HT1080 (cell line): ENCODE measurements at places on chromosomes 16 and 17.

GRCh38 chr17:45722161-45722560 lies 62.0 kb upstream of the CRHR1 start:
- peak; percentile 35 for DNase-seq

- DNase-seq: no peak
These were observed 55.9 kb downstream of the GRB2 start for GRCh38 chr17:75349589-75349988.

DNA sequence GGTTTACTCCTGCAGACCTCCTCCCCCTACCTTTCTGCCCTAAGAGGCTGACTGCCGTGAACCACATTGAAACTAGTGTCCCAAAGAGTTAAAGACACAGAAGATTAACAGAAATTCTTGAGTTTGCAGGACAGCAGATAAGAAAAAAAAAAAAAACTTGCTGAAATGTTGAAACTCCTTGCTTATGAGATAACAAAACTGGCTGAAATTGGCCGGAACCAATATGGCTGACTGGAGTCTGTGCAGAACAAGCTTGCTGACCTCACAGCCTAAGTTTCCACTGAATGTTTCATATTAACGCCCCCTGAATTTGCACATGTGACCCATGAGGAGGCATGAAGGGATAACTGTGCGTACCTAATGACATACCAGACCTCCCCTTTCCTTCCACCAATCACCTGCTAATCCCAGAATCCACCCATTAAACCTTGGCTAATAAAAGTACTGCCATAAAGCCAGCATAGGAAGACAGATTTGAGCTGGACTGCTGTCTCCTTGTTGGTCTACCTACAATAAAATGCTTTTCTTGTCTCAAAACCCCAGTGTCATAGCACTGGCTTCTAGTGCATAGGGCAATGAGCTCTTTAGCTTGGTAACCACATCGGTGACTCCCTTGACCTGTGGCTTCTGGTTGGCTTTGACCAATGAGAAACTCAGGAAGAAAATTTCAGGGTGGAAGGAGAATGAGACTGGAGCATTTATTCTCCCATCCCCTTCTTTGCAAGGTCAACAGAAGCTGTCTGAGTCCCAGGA lies 80.1 kb downstream of the PMP22 start:
- DNase-seq: no peak

DNA sequence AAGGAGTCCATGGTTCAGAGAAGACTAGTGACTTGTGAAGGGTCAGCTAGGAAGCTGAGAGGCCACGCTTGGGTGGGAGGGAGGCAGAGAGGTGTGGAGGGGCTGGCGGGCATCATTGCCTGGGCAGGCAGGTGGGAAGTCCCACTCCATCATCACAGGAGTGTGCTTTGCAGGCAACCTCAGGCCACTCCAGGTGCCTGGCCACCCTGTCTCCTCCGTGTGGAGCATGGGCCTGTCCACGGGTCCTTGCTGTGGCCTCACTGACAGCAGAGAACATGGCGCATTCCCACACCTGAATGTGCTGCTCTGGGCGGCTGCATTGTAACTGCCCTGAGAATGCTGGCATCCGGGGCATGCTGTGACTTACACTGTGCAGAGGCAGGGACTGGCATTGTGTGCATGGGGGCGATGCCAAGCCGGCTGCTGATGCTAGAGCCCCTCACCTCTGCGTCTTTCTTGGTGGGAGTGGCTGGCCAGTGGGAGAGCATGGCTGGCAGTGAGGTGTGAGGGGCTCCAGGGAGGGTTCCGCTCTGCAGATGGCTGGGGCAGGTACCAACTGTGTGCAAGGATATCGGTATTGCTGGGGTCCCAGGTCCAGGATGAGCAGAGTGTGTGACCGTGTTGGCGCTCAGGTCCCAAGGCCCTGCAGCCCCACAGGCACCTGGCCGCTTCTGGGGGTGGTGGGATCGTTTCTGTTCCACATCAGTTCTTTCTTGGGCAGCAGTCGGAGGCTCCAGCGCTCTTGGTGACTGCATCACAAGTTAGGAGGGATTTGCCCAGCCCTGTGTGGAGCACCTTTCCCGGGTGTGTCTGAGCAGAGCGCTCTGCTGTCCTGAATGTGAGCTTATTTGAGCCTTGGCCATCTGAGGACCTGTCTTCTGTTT lies 94.8 kb downstream of the NPIPB11 start:
- DNase-seq: no peak

DNA sequence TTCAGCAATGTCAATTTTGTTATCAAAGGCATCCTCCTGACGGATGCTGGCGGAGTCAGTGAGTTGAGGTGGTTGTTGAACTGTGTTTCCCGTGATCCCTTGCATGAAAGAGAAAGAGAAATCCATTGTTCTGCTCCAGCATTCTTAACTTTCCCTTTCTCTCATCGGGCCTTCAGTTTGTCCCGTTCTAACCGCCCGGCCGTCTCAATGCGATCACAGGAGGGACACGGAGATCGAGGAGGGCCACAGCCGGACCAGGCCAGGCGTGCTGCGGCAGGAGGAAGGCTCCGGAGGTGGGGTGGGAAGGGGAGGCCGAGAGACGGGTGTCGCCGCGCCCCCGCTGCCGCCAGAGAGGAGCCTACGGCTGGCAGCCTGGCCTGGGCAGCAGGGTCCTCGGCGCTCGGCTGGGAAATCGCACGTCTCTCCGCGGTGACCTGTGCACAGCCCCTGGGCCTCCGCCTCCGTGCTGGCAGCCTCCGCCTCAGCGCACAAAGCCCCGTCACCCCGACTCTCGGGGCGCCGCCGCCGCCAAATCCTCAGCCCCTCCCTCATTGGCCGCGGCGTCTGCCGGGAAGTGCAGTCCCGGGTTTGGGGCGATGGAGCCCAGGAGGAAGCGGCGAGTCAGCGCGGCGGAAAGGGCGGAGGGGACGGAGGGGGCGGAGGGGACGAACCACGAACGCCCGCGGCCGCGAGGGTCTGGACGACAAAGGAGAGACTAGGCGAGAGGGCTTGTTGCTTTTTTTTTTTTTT lies 38.1 kb downstream of the SOST start:
- DNase-seq: no peak

DNA sequence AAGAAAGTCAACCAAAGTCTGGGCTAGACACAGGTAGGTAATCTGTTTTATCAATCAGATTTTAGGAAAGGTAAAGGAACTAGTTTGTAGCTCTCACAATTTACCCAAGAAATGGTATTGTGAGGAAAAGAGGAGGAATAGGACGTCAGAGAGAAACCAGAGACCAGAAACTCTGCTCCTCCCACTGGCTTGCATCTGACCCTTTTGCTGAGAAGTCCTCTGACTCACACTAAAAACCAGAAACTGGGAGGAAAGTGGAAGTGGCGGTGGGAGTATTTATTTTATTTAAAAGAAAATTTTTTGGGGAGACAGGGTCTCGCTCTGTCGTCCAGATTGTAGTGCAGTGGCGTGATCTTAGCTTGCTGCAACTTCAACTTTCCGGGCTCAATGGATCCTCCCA lies 38.0 kb upstream of the MNT start:
- no peak for DNase-seq

- no peak for DNase-seq
These were observed 75.2 kb downstream of the COX10 start for GRCh38 chr17:14144508-14144907.

DNA sequence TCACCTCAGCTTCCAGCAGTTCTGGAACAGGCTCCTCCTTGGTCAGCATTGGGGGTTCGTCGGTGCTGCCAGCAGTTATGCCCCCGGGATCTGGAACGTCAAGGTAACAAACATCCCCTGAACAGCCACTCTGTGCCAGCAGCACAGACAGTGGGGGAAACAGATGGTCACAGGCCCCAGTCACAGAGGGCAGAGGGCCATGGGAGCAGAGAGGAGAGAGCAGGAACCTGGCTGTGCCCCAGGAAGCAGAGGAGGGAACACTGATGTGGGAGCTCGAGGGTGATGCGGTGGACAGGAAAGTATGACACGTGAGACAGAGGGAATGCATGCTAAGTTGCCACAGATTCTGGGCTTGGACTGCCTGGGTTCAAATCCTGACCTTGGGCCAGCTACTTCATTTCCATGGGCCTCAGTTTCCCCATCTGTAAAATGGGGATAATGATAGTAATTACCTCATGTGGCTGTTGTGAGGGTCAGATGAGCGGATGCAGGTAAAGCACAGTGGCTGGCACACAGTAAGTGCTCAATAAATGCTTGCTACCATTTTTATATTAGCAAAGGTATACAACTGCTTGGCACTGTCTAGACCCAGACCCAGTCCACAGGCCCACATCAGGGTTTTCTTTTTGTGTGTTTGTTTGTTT lies 4.9 kb downstream of the BCL7C start:
- DNase-seq: no peak

DNA sequence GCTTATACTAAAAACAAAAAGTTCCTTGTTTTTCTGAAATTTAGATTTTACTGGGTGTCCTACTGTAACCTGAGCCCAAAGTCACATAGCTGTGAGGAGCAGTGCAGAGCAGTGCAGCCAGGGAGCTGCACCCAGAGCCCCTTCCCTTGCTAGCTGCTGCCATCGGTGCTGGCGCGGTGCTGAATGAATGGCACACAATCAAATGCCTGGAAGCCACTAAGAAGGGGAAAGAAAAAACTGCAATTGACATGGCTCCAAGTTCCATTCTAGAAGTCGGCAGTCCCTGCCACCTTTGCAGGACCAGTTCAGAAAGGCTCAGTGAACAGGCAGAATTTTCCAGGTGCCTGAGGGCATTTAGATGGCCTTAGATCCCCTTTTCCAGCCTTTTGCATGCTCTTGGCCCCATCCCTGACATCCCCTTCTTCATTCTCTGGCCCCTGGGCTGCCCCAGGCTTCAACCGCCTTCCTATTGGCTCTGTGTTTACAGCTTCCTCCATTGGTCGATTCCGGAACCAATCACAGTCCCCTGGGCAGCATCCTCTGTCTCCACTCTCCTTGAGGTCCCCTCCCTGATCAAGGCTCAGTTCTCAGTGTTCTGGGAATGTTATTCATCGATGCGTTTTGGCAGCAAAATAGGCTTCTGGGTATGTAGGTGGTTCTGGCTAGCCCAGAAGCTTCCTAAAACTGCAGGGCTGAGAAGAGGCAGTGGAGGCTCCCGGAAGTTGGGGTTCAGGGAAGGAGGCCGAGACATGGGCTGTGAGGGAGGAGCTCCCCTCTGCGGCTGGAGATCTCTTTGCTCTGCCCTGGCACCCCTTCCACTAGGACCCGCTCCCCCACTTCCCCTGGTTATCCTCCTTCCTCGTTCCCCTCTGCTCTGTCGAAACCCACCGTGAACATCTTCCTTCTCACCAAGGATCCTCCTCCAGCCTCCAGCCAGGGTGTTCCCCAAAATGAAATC lies 37.9 kb downstream of the ATP2C2 start:
- no peak for DNase-seq

DNA sequence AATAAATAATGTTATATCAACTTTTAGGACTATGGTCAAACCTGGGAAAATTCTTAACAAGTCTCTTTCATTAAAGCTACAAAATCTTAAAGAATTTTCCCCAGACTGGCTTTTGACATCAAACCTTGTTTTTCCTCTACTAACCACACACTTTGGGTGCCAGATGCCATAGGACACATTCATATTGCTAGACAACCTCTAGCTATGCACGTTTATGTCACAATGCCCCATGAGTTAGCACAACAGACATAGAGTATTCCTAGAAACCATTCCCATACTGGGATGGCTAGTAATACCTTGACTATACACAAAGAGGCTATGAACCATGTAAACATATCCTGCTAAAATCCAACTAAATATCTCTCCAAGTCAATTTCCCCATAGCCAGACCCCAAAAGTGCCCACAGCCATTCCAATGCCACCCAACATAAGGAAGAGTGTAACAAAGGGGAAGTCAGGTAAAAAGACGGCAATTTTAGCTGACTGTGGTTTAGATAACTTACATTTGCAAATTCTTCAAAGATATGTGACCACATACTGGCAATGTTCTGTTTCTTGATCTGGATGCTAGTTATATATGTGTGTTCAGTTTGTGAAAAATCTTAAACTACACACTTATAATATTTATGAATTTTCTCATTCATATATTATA lies 23.4 kb downstream of the SMURF2 start:
- no peak for DNase-seq

GRCh38 chr16:14522671-14523070 lies 107.4 kb downstream of the PARN start:
- no peak for DNase-seq

DNA sequence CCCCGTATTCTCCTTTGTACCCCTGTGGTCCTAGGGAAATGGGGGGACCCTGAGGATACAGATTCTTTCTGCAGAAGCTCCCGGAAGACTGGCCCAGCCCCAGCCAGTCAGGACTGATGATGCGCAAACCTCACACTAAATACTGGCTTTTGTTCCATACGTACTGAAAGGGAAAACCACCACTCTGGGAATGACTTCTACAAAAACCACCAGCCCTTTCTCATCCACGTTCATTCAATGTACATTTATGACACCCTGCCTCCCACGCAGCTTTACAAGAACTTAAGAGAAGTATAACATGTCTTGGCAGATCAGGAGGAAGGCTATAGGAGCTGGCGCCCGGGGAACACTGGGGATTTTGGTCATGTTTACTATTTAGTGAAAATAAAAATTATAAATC lies 70.6 kb downstream of the MARCHF10 start:
- DNase-seq: no peak

DNA sequence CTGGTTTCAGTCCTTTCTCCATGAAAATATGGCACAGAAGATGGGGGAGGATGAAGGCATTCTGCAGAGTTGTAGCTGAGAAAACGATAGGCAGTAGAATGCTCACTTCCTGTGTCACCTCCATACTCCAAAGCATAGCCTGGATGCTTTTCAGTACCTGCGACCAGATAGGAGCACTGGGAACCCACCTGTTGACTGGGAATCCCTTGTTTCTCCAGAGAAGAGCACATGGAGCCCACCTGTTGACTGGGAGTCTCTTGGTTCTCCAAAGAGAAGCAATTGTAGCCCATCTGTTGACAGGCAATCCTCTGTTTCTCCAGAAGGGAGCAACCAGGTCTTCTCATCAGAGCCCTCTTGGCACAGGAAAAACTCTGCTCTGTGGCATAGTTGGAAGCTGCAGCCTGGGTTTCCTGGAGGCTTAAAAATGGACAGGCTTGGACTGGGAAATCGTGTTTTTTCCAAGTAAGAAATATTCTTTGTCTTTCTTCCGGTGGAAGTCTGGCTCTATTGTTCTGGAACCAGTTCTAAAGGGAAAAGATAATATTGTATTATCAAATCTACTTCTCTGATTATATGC lies 13.2 kb downstream of the TERF2IP start:
- DNase-seq: no peak

DNA sequence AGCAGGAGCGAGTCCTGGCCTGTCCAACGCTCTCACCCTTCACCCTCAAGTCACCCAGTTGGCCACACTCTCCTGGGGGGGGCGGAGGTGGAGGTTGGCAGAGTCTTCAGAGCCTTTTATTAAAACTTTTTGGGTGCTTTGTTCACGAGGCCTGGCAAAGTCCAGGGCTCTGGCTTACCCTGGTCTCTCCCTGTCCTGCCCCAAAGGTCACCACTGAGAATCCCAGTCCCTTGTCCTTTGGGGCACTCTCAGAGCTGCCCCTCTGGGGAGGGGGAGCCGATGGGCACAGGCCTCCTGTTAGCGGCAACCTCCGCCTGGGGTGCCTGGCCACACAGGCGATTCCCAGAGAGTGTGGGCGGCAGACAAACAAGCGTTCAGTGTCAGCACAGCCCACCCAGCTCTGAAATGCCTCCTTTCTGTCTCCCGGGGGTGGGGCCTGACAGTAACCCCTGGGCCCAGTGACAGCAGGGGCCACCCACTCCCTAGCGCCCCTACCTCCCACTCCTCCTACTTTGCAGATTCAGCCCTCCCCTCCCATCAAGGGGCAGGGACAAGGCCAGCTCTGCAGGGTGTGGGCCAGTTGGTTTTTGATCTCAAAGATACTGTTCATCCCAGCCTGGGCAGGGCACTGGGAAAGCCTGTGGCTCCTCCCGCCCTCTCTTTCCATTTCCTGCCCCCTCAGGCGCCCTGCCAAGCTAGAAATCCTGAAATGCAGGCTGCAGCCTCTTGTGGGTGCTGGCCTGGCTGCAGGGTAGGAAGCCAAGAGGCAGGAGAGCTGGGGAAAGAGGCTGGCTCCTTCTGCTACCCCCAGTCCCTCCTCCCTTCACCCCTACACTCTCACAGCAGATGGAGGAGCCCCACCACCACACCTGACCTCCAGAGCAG lies 36.6 kb upstream of the EMP2 start:
- DNase-seq: peak; percentile 32
